Adrenal gland (tissue), 19 donors: ENCODE measurements at places on chromosomes 2 and 18.

DNA sequence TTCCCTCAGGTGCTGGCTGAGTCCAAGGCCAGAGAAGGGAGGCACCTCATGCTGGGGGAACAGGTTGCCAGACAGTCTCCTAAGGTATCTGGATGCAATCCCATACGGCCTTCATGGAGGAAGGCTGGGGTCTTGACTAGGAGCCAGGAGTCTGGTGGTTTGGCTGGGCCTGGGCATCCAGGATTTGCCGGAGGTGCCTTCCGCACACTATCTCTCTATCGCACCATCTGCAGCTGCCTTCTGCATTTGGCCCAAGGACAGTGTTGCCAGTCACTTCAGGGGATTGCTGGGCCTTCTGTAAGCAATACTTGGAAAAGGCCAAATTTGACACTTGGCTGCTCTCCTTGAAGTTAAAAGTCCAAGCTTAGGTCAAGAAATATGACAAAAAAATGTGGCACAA is 327.2 kb downstream of the EN1 start:
- DNase-seq: no peak

DNA sequence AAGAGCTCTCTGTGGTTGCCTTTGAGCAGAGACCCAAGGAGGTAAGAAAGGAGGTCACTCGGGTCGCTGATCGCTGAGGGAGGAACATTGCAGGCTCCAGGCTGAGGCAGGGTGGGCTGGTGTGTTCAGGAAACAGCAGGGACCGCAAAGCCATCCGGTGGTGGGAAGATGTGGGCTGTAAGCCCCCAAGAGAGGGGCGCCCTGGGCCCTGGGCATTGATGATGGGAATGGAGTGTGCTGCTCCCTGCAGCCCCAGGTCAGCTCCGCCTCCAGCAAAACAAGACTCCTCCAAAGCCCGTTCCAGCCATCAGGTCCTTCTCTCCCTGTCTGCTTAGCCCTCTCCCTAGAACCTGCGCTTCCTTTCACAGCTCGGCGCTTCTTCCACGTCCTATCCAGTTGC is 229.7 kb downstream of the KLHL29 start:
- no peak for DNase-seq

GRCh38 chr2:215460682-215461382 is 25.0 kb upstream of the FN1 start:
- no peak for DNase-seq

GRCh38 chr2:3837086-3837485 is 133.7 kb downstream of the DCDC2C start:
- no peak for DNase-seq

- DNase-seq: no peak
These were observed 190.4 kb downstream of the KIAA1328 start for GRCh38 chr18:37019157-37019827.

- no peak for DNase-seq
These were observed 21.8 kb downstream of the DOK1 start for GRCh38 chr2:74576211-74576862.

DNA sequence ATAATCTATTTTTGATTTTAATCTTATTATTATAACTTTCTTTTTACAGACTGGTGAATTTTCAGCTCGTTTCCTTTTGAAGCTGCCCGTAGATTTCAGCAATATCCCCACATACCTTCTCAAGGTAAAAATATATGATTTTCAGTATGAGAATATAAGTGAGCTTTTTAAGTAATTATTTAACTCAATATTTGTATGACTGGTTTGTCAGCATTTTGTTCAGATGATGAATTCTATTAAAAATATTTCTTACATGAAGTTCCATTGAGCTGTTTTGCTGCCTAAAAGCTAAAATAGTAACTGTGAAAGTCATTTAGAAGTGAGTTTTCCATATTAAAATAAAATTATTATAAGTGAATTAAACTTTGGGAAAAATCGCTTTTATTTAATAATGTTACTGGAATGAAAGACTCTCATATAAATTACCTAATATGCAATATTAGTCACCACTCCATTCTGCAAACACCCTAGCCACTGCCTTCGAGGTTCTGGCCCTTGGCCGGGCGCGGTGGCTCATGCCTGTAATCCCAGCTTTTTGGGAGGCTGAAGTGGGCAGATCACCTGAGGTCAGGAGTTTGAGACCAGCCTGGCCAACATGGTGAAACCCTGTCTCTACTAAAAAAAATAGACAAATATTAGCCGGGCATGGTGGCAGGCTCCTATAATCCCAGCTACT is 155.3 kb downstream of the BABAM2 start:
- no peak for DNase-seq

DNA sequence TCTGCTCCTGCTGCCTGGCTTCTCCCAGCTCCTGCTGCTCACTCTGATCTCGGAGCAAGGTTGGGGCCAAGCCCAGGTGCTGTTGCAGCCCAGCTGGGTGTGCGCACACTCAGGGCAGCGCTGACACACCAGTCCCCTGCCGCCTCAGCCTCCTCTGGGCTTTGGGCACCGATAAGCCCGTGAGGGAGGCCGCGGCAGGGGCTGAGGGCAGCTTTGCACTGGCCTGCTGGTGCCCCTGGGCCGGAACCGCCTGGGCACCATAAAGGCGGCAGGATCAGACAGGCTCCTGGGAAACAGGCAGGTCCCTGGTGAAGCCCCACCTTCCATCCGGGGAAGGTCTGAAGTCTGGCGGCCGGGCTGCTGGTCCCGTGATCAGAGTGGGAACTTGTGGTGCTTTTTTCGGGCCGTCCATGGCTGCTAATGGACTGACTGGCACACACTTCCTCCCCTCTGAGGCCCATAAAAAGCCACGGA is 14.1 kb upstream of the EML6 start:
- DNase-seq: peak; percentile 48

DNA sequence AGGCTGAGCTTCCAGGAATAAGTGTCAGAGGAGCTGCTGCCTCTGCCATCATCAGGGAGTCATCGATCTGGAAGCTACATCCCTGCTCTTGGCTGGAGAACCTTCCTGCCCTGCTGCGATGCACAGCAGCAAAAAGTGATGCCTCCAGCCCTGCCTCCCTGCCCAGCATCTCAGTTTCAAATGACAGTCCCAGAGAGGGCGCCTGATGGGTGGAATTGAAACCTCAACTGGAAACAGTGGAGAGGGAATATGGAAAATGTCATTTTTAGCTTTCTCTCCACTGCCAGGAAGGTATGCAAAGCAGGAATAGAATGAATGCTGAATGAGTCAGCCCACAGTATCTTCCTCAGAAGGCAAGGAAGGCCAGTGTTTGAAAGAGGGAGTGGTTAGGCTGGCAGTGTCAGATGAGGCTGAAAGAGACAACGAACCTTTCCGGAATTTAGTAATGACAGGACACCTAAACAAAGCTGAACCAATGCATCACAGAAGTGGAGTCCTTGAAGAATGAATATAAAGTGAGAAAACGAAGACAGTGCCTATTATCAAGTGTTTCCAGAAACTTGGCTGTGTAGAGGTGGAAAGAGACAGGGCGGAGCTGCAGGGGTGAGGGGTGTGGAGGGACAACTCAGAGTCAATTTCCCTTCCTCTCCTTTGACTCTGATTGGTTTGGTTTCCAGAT is 153.9 kb upstream of the NDUFV2 start:
- DNase-seq: no peak

- DNase-seq: peak; percentile 90
These were observed 33.6 kb downstream of the DGKD start for GRCh38 chr2:233387667-233388528.

DNA sequence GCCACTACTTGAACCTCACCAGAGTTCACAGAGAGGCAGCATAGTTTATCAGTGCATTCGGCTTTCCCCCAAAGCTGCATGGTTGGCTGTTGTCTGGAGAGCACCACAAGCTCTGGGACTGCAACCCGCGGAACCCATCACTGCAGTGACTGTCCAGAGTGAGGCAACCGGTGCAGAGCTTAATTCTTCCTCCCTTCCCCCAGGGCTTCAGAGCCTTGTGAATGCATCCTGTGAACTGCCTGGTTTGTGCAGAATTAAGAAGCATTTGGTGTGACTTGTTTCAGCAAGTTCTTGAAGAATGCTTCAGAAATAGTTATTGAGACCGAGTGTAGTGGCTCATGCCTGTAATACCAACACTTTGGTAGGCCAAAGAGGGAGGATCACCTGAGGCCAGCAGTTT is 99.2 kb upstream of the FOSL2 start:
- DNase-seq: no peak

DNA sequence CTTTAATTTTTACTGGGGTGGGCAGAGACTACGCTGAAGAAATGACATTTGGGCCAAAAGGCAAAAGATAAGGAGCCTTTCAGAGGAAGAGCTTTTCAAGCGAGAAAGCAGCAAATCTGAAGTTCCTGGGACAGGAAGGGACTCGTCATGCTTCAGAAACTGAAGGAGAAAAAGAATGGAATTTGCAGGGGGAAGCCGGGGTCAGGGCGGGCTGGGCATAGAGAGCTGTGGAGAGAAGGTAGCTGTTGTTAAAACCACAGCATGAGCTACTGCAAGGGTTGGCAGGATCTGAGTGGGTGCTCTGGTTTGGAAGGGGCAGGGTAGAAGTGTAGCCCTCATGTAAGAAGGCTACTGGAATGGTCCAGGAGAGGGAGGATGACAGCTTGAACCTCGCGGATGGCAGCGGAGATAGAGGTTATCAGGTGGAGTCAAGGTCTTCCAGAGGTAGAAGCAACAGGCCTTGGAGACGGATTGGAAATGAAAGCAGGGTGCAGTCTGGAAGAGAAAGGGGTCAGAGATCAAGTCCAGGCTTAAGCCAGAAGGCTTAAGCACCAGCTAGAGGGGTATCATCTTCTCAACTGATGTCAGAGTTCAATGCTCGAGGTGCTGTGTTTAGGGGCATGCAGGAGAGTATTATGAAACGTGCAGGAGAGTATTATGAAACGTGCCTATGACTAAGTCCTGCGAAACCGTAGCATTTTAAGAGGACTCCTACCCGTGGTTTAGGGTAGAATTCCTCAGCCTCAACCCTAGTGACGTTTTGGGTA is 18.9 kb downstream of the ATP8B1 start:
- no peak for DNase-seq

DNA sequence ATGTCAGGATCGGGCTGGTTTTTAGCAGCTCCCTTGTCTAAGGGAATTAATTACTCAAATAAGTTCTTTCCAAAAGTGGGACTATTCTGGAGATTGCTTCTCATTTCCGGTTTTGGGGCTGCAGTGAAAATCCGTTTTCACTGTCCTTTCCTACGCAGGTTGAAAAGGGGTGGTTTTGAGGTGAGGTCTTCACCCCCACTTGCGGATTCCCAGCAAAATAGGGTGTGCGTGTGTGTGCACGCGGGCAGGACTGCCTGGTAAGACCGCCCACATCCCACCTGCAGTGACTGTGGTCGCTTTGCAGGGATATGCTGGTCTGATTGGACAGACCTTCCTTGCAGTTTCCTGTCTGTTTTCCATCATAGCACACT is 472 bp upstream of the PLEKHM3 start:
- no peak for DNase-seq

- DNase-seq: no peak
These were observed 11.0 kb upstream of the RALB start for GRCh38 chr2:120241684-120242083.

DNA sequence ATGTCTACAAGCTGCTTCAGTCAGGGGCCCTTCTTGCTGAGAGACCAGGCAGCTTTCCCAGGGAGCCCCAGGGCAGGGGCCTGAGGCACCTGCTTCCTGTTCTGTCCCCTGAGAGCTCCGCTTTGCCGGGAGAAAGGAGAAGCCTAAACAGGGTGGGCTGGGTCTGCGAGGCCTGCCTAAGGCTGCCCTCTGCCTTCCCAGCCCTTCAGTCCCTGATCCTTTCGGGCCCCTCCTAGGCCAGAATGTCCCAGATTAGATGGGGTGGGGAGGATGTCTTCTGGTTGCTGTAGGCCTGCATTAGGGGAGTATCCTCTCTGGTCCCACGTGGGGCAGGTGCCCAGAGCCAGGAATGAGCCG is 72.4 kb downstream of the TGOLN2 start:
- DNase-seq: no peak

- no peak for DNase-seq
These were observed 63.7 kb upstream of the CYP26B1 start for GRCh38 chr2:72211350-72211749.

DNA sequence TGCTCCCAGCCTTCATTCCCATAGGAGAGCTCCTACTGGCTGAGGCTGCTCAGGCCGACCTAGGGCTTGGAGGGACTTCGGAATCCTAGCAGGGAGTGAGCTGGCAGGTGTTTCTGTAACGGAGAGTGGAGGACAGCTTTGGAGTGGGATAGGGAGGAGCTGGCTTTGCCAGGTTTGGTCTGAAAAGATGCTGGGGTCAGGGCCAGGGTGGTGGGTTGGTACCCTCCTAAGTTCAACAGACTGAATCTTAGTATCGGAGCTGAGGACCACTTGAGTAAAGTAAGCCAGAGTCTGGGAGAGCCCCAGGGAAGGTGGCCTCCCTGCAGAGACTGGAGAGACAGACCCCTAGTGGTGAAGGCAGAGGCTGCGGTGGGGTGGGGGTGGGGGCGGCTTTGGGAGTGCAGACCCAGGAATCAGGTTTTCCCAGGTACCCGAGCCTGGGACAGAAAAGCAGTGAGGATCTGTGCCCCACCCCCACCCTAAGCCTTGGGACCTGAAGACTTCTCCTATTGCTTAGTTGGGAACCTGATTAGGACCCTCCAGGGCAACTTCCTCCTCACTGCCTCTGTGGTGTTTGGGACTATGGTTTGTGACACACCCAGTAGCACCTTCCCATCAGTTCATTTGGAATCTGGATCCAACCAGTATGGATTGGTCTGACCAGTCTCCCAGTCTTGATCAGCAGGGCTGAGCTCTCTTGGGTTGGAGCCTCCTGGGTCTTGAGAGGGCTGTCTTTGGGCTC is 3.0 kb downstream of the CNNM4 start:
- DNase-seq: no peak

GRCh38 chr2:25310965-25311864 is 30.5 kb downstream of the DNMT3A start:
- peak; percentile 69 for DNase-seq

DNA sequence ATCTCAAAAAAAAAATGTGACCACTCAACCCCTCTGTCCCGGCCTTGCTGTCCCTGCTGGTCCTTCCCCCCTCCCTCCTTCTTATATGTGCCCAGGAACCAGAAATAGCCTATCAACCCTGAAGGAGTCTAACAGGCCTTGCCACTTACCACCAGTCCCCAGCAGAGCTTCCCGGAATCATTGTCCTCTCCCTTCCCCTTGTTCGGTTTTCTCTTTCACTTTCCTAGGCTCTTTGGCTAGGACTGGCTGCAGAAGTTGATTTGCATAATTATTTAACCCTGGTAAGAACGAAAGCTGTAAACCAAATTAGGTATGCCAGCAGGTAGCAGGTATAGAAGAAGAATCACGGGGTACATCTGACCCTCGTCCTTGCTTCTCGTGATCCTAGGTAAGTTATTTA is 72.6 kb upstream of the ZNF532 start:
- DNase-seq: no peak

DNA sequence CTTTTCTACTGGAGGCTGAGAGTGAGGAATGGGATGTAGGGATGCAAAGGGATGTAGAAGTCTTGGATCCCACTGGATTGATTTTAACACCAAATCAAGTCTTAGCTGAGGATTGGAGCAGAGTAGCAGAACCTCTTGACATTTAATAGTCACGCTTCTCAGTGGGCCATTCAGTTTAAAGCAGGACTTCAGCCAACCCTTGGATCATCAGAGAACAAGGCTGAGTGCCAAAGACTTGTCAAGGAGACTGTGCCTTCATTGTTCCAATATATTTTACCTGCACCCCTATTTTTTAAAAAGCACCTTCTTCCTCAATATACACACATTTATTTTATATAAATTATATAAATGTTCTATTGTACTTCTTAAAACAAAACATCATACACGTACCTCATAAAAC is 242.4 kb upstream of the ST6GAL2 start:
- DNase-seq: no peak

GRCh38 chr2:28470759-28471158 is 25.1 kb upstream of the PLB1 start:
- DNase-seq: no peak
